ENCODE measurements at places on chromosomes 3 and 15.

DNA sequence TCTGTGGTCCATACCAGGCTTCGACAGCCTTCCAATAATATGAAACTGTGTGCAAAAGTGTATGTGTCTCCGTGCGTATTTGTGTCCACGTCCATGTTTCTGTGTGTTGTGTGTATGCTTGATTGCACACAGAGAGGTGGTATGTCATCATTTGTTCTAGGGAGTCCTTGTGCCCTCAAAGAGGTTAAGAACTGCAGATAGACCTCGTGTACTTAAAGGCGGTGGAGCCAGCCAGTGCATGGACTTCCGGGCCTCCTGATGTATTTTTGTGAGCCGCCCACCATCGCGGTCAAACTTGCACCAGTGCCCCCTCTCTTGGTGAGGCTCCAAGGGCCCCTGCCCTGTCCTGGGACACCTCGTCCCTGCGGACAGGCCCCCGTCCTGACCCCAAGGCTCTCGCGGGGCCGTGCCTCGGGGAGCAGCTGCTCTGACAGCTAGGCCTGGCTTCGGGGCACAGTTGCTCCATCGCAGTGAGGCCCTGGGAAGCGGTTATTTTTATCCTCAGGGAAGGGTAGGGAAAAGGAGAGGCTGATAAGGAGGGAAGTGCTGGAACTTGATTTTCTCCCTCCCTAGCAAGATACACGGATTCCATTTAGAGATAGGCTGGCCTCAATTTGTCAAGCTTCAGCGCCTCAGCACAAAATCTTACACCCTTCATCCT lies 1.2 kb upstream of the RYK start:
- DNase-seq: no peak

GRCh38 chr15:56980473-56980872 lies 62.0 kb downstream of the TCF12 start:
- no peak for DNase-seq

GRCh38 chr3:31819441-31819840 lies 161.6 kb downstream of the OSBPL10 start:
- DNase-seq: no peak

GRCh38 chr3:49397470-49397869 lies 14.3 kb downstream of the RHOA start:
- no peak for DNase-seq

GRCh38 chr3:17555525-17555924 lies 186.9 kb downstream of the TBC1D5 start:
- DNase-seq: no peak

DNA sequence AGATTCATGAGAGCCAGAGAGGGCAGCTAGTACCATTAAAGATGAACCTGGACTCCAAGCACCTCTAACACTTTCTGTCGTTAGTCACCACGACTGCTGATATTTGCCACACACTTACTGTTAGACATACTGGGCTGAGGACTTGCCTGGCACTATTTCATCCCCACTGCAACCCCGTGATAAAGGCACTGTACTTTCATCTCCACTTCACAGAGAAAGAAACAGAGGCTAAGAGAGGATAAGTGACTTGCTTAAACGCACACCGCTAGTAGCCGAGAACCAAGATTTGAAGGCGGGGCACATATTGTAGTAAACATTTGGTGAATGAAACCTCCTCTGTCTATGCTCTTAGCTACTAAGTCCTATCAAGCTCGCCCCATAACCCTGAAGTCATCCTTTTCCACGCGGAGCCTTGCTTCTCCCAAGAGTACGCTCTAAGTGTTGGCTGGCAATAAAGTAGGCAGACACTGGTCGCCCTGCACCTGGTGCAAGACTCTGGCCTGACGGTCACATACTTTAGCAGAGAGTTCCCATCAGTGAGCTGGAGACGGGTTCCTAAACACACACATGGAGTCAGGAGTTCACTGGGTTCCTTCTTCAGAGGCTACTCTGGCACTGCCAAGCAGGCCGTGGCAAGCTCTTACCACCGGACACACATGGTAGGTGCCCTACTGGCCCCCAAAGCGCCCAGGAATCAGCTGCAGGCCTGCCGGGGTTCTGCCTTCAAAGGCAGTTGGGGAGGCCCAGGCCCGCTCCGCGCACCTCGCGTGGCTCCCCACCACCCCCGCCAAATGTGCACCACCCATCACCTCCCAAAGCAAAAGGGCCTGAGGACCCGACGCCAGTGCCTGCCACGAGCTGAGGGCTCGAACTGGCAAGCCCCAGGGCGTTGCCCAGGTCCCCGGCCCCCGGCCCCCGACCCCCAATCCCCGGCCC lies 951 bp downstream of the POMGNT2 start:
- DNase-seq: peak; percentile 4

- no peak for DNase-seq
These were observed 27.5 kb upstream of the CORO2B start for GRCh38 chr15:68551296-68551635.

DNA sequence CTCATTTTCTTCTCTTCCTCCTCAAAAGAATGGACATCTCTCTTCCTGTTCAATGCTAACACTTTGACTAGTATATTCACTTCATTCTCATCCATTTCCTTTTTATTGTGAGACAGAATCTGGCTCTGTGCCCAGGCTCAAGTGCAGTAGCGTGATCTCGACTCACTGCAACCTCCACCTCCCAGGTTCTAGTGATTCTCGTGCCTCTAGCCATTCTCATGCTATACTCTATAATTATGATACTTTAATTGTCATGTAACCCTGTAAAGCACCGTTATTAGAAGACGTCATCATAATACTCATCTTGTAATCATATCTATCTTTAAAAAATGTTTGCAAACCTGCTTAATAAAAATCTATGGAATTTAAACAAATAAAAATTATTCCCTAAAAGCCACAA lies 107.0 kb downstream of the SHOX2 start:
- DNase-seq: peak; percentile 15

GRCh38 chr3:60186359-60186758 lies 1064.9 kb downstream of the FHIT start:
- no peak for DNase-seq

DNA sequence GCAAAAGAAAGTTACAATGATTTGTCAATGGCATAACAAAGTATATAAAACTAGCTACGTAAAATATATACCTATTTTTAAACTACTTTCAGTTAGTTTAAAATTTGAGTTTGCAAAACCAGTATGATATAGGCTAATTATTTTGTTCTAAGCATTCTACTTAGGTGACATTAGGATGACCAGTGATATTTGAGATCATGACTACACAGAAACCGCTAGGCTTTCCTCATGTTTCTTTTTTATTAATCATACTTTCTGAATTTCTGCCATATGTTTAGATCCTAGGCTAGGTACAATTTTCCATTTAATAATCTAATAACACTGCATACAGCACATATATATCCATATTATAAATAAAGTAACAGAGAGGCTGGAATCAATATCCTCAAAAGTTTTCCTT lies 52.4 kb upstream of the XRN1 start:
- no peak for DNase-seq
